KBM-7 (cell line): ENCODE measurements at places on chromosomes 12 and 14.

DNA sequence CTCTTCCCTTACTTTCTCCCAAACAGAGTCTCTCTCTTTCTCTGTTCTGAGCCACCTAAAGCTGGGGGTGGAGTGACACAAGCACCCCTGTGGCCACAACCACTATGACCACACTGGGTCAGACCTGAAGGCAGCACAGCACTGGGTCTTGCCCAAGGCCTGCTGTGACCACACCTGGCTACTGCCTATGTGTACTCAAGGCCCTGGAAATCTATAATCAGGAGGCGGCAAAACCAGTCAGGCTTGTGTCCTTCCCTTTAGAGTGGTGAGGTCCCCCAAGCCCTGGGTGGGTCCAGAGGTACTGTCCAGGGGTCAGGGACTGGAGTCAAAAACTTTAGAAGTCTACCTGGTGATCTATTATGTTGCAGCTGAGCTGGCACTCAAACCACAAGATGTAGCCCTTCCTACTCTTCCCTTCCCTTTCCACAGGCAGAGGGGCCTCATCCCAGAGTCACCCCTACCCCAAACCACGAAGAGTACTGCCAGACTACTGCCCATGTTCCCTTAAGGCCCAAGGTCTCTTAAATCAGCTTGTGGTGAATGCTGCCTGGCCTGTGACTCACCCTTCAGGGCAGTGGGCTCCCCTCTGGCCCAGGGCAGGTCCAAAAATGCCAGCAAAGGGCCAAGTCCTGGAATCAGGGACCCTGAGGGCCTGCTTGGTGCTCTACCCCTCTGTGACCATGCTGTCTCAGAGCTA, 179.8 kb upstream of the DYRK2 start:
- no peak for DNase-seq

GRCh38 chr14:74875204-74875603, 741 bp downstream of the PROX2 start:
- DNase-seq = no peak

DNA sequence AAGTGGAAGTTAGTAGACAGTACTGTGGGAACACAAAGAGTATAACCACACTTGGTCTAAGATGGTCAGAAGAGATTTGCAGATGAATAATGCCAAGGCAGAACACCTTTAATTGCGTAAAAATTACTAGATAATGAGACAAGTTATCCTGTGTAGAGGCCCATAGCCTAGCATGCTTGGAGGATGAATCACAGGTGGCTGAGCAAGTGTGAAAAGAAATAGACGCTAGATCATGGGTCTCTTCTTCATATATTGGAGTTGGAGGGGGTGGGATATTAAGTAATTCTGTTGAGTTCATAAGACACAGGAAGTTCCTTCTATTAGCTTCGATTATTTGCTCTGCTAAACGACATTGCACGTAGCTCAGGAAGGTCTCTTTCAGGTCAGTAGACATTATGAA, 454.3 kb upstream of the LMO3 start:
- DNase-seq = no peak

DNA sequence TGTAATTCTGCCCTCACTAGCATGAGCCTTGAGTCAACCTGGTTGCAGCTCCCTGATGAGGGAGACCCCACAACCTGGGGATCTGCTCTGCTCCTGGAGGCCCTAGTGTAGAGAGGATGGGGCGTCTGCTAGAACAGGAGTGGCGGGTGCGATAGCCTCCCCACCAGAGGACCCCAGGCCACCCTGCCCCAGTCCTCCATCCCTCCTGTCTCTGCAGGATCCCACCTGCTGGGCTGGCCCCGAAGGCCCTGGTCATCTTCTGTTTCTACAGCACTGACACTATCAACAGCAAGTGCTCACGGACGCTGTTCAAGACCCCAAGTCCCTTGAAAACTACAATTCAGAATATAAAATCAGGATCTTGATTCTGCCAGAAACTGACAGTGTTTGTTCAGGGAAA, 15.2 kb downstream of the ANHX start:
- no peak for DNase-seq

DNA sequence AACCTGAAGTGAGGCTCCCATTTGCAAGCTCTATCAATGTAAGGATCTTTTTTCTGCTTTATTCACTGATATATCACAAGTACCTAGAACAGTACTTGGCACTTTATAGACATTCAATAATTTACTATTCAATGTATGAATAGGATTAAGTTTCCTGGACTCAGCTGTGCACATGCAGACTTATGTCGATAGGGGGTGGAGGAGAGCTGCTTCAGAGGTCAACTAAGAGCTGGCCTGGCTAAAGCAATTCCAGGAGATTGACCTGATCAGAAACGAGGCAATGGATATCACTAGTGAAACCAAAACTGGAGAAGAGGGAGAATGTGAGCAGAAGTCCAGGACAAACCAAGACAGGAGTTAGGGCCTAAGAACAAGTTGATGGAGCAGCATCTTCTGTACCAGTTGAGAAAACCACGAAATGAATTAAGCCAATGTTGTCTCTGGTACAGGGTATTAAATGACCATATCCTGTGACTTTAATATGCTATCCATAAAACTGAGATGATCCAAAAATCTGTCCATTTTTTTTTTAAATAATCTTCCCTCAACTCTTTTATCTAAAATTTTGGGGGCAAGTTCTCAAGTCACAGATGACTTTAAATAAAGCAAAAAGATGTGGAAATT, 169.2 kb downstream of the PIK3C2G start:
- DNase-seq = peak; percentile 52

DNA sequence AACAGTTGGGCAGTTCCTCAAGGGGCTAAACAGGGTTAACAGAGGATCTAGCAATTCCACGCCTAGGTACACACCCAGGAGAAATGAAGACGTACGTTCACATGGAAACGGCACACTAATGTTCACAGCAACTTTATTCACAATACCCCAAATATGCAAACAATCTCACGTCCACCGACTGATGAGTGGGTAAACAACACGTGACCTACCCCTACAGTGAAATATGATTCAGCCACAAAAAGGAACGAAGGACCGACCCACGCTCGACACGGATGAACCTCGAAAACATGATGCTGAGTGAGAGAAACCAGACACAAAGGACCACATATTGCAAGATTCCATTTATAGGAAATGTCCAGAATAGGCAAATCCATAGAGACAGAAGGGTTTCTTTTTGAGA, 112.7 kb downstream of the NCOR2 start:
- no peak for DNase-seq

- no peak for DNase-seq
These were observed 6.6 kb upstream of the SLC6A13 start for GRCh38 chr12:269191-269590.

- no peak for DNase-seq
These were observed 20.6 kb downstream of the ST8SIA1 start for GRCh38 chr12:22313963-22314330.

- DNase-seq = no peak
These were observed 18.5 kb upstream of the SFSWAP start for GRCh38 chr12:131692431-131692830.

DNA sequence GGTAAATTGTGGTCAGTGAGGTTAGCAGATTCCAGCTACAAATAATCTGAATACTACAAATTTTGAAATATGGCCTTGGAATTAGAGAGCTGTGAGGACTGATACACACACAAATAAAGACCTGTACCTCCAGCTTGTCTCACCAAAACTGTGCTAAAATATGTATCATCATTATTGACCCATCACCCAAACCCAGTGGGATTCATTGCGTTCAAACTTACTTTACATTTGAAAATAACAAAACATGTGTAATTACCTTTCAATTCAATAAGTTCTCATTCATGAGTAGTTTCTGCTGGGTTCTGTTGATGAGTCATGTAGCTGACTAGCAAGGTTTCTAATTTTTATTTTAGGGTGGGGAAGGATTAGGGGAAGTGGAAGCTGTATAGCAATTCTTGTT, 170.9 kb downstream of the MSRB3 start:
- no peak for DNase-seq

GRCh38 chr14:84686550-84686949, 843.4 kb upstream of the FLRT2 start:
- no peak for DNase-seq

- DNase-seq = no peak
These were observed 4.8 kb downstream of the FAM222A start for GRCh38 chr12:109718390-109718789.

GRCh38 chr14:54606178-54606577, 39.2 kb downstream of the SAMD4A start:
- no peak for DNase-seq

GRCh38 chr14:35299708-35300107, 7.5 kb downstream of the PSMA6 start:
- DNase-seq = no peak

- no peak for DNase-seq
These were observed 7.3 kb downstream of the GPR84 start for GRCh38 chr12:54356951-54357356.

DNA sequence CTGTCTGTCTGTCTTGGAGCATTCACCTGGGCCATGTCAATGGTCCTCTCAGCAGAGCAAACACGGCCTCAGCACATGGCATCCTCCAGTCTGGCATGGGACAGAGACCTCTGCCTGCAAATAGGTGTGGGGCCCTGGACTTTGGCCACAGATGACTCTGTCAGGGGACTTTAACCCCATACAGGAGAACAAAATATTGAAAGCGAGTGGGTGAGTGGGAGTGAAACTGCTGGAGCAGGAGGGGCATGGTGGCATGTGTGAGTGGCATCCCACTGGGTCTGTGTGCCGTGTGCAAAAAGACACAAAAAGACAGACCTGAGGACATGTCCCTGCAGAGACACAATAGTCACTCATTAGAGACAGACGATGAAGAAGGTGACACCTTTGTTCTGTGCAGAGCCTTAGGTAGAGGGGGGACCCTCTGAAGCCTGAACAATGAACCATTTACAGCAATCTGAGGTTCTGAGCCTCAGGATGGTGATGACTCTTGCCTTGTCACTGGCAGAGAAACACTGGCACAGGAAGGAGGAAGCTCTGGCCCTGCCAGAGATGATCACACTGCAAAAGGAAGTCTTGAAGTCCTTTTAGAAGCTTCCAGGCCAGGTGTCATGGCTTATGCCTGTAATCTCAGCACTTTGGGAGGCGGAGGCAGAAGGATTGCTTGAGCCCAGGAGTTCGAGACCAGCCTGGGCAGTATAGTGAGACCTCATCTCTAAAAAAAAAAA, 7.5 kb downstream of the LAG3 start:
- peak; percentile 13 for DNase-seq

DNA sequence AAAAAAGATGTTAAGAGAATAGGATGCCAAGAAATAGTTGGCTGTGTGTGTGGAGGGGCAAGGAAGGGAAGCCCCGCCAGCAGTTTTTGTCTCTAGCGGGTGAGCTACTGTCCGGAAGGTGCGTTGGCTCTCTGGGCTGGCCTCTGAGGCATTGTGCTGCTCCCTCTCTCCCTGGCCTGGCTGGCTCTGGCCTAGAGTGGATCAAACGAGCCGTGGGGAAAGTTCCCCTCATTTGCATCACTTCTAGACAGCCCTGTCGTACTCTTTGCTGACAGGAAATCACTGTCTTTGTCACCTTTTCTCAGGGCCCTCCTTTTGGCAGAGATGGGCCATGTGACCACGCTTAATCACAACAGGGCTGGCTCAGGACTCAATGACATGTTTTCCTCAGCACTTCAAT, 236.1 kb upstream of the NPAS3 start:
- DNase-seq = no peak

DNA sequence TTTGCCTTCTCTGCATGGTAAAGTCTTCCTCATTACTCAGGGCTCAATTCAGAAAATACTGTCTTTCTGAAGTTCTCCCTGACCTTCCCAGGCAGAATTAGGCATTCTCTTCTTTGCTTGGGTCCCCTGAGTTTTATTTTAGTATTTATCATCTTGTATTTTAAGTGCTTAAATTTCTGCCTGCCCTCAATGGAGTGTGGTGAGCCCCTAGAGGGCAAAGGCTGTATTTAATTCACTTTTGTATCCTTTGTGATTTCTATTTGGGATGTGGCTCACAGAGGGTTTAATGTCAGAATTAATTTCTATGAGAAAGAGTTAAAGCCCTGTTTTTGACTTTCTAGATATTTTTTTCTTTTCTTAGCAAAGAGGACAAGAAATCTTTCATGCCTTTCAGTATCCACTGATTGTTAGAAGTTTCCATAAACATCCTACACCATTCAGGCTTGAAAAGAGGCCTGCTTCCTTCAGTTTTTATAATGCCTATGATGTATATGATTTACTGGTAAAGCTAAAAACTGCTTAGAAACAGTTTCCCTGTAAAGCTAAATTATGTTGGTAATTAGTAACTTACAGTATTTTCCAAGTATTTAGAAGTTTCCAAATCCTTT, 55.6 kb upstream of the PTPRB start:
- DNase-seq = no peak

- DNase-seq = no peak
These were observed 263.9 kb upstream of the TMTC1 start for GRCh38 chr12:30047516-30048254.

GRCh38 chr14:50398189-50398580, 1.5 kb upstream of the CDKL1 start:
- no peak for DNase-seq

GRCh38 chr12:62581288-62582064, 114.8 kb downstream of the MON2 start:
- DNase-seq = peak; percentile 74

DNA sequence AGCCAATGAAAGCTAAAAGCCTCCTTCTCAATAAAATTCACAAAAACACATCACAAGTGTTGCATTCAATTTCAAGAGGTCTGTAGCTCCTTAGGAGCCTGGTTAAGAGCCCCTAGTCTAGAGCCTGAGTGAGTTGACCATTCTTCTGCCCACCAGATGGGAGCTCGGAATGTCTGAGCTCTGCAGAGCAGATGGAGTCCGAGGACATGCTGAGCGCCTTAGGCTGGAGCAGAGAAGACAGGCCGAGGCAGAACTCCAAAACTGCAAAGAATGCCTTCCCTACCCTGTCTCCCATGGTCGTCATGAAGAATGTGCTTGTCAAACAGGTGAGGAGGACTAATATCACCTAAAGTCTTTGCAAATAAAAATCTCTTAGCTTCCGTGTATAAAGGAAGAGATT, 11.6 kb downstream of the CIPC start:
- no peak for DNase-seq

DNA sequence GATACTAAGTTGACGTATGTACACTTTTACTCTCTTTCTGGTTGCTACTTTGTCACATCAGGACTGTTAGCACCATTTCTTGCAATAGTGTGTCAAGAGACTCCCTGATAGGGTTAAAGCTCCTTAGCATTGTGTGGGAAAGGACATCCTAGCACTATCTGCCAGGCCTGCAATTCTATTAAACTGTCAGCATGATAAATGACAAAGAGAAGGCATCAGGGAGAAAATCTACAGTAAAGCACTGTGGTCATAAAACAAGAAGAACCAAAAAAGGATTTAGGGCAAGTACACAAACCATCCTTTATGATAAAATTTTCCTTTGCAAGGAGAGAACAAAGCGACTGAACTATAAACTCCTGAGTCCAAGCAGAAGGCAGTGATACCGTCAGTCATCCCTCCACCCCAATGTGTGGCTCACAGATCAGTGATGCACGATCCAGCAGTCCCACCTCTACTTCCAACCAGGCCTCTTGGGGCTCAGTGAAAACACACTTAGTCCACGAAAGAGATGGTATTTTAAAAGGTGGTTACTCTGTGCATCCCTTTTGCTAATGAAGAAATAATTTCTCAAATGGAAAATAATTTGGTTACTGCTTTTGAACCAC, 31.4 kb upstream of the SLC35F4 start:
- DNase-seq = no peak

GRCh38 chr12:26627335-26627734, 205.7 kb downstream of the ITPR2 start:
- DNase-seq = peak; percentile 78

- DNase-seq = no peak
These were observed 94.7 kb downstream of the GALC start for GRCh38 chr14:87898301-87898700.
